ENCODE measurements at places on chromosomes 12 and 14.
A peak's percentile ranks its signal among the peaks of the same experiment; 100 is the strongest.

- no peak for DNase-seq
Measured at GRCh38 chr12:89087149-89087825, 265.0 kb downstream of the DUSP6 start.

GRCh38 chr12:89796798-89797382 lies 88.3 kb upstream of the ATP2B1 start:
- DNase-seq = no peak

- DNase-seq = no peak
Measured at GRCh38 chr12:26749781-26750180, 83.2 kb downstream of the ITPR2 start.

DNA sequence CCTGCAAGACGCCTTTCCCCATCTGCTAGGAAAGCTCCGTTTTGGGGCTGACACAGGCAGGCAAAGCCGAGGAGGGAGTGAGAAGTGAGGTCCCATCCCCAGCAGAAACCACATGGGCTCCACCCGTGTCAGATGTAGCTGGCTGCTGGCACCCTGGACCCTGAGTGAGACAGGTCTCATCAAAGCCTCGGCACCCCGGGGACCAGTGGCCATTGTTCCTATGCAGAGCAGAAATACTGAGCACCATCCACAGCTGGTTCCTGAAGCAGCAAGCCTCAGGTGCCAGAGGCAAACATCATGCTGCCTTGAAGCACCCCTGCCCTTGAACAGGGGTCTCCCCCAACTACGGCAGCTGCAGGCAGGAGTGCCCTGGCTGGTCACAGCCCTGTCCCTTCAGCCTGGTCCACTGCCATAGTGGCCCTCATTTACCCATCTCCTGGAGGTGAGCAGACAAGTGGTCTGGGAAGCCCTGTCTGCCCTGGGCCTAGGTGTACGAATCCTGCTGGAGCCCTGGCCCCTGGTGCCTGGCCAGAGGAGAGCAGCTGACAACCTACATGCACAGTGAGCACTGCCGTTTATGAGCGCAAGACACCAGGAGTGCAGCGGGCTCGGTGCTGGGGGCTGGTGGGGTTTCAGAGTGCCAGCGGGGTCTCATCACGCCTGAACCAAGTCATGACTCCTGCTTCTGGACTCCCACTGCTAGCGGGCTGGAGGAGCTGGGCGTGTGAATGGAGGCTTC lies 289.8 kb upstream of the RTL1 start:
- DNase-seq = no peak

DNA sequence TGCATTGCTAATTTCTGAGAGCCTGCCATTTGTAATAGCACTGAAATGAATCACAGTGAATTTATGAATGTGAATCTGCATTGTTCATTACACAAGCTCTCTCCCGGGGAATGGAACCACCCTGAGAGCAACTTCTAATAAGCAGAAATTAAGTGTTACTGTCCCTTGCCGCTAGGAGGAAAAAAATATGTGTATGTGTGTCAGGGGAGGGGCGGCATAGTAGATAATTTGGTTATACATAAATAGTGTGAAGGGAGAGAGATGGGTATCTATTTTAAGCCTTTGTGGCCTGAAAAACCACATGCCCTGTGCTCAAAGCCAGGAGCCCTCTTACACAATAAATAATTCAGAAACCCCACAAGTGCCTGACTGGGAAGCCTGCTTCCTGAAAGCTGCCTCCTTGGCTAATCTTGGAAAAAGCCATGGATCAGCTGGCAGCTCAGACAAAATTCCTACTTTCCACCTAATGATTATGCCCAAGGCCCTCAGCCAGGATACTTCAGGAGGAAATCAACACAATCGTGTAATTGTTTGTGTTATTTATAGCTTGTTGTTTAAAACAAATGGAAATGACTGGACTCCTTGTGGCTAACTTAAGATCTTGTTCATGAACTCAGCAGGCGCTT lies 366.2 kb upstream of the KITLG start:
- no peak for DNase-seq

- no peak for DNase-seq
Measured at GRCh38 chr12:107684990-107685359, 624 bp upstream of the PWP1 start.

DNA sequence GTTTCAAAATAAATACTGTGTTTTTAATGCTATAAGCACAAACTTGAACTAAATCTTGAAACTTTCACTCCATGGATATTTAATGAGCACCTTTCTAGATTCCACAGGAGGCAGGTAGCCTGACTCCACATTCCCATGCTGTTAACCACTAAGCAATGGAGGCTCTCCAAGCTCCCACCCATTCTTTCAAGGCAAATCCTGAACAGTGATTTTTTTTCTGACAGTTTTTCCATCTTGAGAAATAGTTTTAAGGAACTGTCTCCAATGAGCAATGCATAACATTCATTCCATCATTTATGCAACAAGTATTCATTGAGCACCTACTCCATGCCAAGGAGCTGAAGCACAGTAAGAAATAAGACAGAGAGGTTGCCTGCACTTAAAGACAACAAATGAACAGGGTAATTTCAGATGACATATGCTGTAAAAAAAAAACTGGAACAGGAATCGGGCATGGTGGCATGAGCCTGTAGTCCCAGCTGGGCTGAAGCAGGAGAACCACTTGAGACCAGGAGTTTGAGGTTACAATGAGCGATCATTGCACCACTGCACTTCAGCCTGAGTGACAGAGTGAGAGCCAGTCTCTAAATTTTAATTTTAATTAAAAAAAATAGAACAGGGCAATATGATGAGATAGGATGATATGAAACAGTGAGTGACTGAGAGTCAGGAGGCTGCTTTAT lies 102.3 kb upstream of the CPSF6 start:
- DNase-seq = no peak

GRCh38 chr12:129844662-129845220 lies 59.1 kb downstream of the TMEM132D start:
- no peak for DNase-seq

DNA sequence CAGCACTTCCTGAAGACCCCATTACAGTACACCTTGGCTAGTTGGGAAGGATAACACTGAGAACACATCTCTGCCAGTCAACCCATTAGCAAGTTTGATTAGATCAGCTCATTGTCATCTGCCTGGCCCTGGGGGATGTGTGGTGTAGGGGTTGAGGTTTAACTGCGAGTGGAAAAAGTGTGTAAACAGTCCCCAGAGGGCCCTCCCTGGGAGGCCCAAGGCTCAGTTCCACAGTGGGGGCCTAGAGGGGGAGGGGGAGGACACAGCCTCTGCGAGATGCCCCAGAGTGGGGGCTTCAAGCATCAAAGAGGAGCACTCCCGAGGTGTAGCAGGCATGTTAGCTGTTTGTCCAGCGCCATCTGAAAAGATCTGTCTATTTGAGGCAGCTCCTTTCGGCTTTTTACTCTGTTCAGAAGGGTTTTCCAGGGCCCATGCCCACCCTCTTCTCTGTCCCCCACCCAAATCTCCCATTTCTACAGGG lies 344 bp downstream of the LPAR5 start:
- DNase-seq = peak; percentile 46

- DNase-seq = no peak
Measured at GRCh38 chr12:121489874-121490273, 90.0 kb downstream of the RNF34 start.

DNA sequence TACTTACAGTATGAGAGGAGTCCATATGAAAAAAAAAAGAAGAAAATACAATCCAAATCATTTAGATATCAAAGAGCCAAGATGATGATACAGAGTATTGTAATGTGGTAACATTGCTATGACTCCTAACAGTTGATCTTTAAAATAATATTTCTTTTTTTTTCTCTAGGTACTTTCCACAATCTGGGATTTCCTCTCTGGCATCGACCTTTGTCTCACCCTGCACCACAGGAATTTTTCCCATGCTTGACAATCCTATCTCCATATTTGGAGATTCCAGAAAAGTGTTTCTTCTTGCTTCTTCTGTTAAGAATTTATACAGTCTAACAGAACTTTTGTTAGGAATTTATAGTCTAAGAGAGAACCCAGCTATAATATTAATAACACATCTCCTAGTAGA lies 184.4 kb downstream of the ITPR2 start:
- no peak for DNase-seq

- no peak for DNase-seq
Measured at GRCh38 chr12:95258151-95258550, 40.5 kb downstream of the VEZT start.

DNA sequence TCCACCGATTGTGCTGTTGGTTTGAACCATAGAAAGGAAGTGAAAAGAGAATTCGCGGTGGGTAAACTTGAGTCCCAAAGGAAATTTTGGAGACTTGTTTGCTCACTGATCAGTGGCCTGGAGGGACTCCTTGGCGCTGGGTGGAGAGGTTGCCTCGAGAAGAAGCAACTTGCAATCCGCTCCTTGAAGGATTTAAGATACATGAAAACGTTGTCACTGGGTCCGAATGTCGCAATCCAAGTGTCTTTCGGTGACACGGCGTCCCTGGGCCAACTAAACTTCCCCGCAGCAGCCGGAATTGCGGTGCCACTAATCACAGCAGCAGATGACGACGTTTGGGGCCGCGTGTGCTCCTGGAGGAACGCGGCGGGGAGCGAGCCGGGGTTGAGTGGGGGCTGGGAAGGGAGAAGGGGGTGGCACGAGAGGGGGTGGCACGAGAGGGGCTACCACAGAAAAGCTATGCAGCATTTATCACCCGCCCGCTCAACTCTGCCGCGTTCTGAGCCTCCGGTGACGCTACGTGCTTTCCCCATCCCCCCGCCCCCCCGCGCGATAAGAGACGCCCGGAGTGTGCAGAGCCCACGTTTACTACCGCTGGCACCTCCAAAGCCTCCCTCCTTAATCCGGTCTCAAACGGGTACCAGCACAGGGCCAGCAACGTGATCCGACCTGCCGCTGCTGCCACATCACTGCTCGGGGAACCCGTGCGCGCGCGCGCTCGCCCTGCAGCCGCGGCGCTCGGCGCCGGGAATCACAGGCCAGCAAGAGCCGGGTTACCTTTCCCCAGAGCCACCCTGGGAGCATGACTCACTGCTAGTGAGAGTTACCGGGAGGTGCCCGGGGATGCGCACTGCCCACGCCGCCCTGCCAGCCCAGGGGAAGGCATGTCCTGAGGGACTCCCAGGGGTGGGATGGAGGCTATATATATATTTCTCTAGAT lies 833 bp upstream of the BHLHE41 start:
- DNase-seq = no peak

DNA sequence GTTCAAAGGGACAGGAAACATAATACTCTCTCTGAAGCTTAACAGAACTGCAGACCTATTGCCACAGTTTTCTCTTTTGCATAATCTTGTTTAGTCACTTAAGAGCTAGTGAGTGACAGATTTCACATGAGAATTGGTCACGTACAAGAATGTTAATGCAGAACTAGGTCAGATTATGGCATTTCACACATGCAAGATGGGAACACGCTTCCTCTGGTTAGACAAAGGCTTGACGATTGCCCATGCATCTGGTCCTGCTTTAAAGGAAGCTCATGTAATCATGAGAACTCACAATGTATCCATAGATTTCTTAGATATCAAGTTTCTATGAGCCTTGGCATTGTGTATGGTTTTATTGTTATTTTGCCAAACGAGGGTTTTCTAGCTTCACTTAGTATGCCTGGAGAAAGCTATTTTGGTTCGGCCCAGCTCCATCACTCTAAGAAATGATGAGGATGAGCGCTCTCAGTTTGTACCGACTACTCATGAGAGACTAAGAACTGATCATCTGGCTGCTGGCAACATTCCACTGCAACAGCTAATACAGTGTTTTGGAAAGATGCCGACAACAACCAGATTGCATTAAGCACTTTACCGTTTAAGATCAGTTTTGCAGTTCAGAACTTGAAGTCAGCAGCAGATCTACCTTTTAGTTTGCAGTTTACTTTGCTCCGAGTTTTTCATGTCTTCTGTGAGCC lies 380.0 kb downstream of the DIO2 start:
- no peak for DNase-seq

DNA sequence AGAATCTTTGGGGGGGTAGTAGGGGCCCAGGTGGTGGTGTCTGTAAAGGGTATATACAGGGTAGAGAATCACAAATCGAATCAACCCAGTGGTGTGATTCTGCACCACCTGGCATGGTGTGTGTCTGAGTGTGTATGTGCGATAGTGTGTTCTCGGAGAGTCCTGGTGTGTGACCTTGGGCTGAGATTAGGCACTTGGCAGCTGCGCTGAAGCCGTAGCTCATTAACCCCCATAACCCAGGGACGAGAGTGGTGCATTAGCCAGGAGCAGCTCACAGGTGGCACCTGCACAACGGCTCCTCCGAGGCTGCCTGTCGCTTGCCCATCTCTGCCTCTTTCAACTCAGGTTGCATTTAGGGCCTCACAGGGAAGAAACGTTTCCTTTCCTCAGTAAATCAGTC lies 15.6 kb upstream of the TESC start:
- no peak for DNase-seq

DNA sequence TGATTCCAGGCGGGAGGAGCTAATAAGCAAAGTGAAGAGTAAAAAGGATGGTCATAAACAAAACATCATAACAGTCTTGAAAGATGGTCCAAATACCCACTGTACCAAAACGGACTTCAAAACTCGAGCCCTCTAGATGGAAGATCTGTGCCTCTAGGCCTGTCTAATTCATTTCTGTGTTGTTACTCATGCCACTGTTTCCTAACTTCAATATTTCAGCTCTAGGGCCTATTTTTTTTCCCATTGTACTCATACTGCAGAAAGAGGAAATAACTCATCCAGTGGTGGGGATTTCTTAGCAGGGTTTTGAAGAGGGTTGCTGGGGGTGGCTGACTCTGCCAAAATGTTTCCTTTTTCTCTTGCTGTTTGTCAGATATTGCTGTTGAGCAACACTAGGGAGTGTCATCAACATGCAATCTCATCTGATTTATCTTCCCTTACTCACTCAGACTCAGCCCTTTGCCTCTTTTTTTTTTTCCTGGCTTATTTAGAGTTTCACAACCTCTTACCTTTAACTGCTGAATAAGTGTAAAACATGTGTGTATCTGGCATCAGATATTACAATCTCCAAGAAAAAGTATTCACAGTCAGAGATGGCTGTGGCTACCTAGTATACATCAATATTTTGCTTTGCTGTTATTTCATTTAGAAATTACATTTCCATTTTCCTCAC lies 189.6 kb downstream of the DUSP6 start:
- DNase-seq = no peak

- no peak for DNase-seq
Measured at GRCh38 chr14:91396013-91396660, 21.5 kb downstream of the CCDC88C start.
